ENCODE measurements at places on chromosomes 2 and 18. TPM values are rescaled to one million over a fixed set of nuclear protein-coding genes. Genes with fewer than 3 reads are reported as not detected.

DNA sequence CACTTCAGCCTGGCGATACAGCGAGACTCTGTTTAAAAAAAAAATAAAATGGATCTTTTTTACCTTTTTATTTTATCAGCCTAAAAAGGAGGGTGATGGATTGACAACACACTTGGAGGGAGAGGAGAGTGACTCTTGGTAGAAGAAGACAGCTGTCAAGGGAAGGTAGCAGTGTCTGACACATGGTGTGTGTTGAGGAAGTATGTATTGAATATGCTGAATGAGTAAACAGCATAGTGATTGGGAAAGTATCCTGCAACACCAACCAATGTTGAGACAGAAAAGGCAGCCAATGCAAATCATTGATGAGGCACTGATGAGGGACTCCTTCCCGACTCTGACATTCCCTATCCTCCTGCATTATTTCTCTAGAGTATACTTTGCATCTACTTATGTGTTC lies 306.4 kb downstream of the LPIN1 start:
- no peak overlapping the region for H3K4me3 ChIP-seq
- H3K27me3 ChIP-seq: no peaks in the 10 kb centered on the region
- no peak for DNase-seq

- no peak for DNase-seq
- no peaks in the 10 kb centered on the region for H3K36me3 ChIP-seq
- no peaks in the 10 kb centered on the region for H3K27me3 ChIP-seq
- no peak overlapping the region for H3K4me3 ChIP-seq
Measured at GRCh38 chr2:157789256-157789655, 86.9 kb downstream of the ACVR1 start.

Gene ITPRID2
- total RNA-seq: 179 TPM

Gene SETBP1
- total RNA-seq: 34.7 TPM

All from testis (tissue), 5 donors.